ENCODE measurements at places on chromosomes 16 and 17.

GRCh38 chr17:77306048-77306789 is 165.4 kb downstream of the SEC14L1 start:
- no peak for DNase-seq

DNA sequence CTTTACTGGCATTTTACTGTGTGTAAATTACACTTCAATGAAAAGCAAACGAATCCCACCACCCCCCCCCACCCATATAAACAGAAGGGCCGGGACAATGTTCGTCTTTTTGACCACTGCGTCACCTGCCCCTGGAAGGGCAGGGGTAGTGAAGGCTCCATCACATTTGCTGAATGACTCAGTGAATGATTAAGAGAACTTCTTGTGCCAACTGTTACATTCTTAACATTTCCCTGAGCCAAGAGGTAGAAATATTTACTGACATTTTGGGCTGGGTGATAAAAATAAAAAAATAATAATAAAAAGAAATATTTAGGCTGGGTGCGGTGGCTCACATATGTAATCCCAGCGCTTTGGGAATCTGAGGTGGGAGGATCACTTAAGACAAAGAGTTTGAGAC is 24.1 kb downstream of the C16orf96 start:
- no peak for DNase-seq

DNA sequence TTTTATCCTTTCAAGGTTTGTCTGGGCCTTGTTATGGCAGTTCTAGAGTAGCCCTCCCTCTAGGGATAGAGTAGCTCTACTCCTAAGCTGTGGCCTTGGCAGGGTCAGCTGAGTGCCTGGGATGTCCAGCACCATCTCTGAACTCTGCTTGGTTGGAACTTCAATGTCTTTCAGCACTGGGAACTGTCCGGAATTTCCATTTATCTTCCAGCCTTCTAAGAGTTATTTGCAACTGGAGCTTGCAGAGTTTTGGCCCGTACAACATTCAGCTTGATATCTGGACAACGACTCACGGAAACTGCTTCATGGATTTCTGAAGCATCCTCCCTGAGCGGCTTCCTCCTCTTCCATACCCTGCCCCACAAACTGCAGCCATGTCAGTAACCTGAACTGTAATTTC is 22.9 kb downstream of the MMD start:
- DNase-seq, result no peak

DNA sequence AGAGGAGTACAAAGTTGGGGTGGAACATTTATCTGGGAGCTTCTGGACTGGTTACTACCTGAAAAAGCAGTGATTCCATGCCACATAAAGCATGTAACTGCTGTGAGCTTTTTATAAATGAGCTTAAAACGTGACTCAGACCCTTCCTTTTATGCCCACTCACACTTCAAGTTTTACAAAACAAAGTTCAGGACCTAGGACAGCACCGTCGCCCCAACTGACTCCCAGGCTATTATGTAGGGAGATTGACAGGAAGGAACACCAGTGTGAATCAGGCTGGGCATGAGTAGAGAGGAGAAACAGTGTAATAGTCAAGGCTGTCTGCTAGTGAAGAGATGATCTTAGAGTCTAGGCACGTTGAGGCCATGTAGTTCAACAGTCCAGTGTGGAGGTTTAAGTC is 91.6 kb upstream of the DNAH9 start:
- DNase-seq, result no peak

DNA sequence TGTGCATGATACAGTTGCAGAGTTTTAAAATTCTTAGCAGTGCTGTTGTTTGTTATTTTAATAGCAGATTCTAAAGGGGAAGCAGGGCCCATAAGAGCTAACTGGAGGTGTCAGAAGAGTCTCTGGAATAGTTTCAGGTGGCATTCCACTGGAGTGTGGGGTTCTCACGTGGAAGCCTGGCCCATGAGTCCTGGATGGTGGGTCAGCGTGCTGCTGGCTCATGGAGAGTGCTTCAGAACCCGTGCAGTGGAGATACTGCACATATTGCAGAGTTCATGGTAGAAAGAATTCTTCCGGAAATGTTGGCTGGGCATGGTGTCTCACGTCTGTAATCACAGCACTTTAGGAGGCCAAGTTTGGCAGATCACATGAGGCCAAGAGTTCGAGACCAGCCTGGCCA is 43.9 kb downstream of the B9D1 start:
- DNase-seq, result no peak

DNA sequence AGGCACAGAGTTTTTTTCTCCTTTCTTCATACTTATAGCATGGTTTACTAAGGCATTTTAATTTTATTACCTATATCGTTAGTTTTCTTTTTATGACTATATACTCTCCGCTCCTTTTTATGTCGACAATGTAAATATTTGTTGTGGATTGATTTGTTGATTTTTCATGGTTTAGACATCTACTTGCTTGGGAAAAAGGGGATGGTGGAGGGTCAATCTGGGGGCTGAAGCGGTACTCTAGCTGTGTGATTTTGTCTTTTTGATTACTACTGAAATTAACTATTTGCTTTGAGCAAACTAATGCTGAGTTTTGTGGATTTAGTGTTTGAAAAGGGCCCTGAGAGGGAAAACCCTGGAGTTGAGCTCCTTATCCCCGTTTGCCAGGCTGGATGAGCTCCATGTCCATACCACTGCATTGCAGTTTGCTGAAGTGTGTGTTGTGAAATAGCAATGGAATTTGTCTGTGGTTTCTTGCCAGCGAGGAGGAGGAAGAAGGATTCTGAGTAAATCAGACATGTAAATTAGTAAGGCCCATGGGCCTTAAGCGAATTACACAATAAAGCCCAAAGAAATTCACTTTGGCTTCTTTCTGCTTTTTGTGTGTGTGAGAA is 72.0 kb downstream of the FTO start:
- DNase-seq, result no peak

DNA sequence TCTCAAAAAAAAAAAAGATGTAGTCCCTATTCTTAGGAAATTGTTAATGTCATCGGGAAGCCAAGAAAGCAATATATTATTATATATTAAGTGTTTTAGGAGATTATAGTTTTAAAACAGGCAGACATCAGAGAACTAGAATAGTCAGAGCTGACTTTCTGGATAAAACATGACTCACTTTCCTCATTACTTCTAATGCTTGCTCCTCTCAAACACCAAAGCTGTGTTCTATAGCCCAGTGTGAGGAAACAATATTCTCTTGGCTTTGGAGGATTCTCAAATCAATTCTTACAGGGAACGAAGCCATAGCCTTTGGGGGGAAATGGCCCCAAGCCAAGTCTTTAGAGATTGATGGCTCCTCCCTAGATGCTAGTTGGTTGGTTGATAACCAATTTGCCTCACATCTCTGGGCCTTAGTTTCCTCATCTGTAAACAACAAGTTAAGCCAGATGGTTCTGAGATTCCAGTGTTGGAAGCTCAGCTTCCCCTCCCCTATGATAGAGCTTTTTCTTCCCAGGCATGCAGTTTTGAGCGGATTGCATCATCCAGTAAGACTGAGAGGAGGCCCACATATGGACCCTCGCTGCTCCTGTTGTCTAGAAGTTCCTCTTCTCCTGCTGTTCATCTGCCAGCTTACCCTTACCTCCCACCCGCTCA is 12.4 kb downstream of the NMT1 start:
- DNase-seq, result no peak

GRCh38 chr16:57762365-57763040 is 26.9 kb downstream of the KATNB1 start:
- DNase-seq, result no peak

DNA sequence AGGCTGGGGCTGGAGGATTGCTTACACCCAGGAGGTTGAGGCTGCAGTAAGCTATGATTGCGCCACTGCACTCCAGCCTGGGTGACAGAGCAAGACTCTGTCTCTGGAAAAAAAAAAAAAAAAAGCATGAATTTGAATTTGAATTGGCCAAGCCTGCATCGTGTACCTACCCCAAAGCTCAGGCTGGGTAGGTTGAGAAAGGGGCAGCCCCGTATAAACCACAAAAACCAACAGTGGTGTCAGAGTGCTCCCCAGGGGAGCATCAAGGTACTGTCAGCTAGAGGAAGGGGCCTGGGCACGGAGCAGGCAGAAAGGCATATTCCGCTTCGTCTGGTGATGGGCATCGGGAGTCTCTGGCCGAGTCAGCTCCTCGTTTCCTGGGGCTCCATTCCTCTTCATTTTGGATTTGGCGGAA is 40.9 kb downstream of the RAP1GAP2 start:
- peak; percentile 31 for DNase-seq

- no peak for DNase-seq
Measured at GRCh38 chr16:66131156-66131807, 235.2 kb upstream of the CDH5 start.

GRCh38 chr17:53353919-53354351 is 468.8 kb upstream of the KIF2B start:
- no peak for DNase-seq

DNA sequence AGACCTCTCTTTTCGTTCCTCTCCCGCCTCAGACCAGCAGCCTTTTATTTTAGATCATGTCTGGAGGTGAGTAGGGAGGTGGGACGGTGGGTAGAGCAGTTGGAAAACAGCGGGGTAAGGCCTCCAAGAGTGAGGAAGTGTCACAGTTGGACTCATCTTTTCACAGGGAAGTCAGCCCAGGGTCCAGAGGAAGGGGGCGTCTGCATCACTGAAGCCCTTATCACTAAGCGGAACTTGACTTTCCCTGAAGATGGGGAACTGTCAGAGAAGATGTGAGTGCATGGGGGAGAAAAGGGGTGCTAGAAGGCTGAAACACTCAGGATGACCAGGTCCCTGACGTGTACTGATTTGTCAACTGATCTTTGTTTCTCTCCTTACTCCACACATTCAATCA is 461 bp downstream of the LRRC46 start:
- DNase-seq, result no peak

- DNase-seq, result no peak
Measured at GRCh38 chr16:23365602-23366240, 63.6 kb downstream of the SCNN1B start.

- no peak for DNase-seq
Measured at GRCh38 chr16:71721066-71721740, 3.3 kb downstream of the PHLPP2 start.

DNA sequence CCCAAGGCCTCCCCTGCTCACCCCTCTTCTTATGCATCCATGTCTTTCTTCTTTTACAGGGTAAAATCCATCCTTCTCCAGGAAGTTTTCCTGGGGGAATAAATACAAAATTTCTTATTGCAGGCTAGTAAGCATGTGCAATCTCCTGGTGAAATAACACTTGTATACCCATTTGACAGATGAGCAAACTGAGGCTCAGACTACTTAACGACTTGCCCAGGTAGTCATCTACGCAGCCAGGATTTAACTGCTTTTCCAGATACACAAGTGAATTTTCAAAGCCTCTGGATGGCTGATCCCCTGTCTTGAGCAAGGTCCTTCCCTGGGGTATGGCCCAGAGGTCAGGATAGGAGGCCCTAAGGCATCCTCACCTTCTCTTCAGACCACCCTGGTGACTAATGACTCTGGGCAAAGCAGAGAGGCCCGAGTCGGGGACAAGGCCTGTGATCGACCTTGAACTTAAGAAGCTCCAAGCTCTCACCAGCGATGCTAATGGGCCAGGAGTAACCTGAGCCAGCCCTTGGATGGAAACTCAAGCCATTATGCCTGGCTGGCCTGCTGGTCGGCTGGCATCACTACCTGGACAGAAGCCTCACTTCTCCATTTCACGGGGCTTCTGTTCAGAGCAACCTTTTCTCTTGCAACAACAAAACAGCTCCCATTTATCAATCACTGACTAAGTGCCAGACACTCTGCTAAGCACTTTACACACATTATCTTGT is 33.1 kb downstream of the ZNF423 start:
- no peak for DNase-seq

- no peak for DNase-seq
Measured at GRCh38 chr16:27795992-27796614, 246.2 kb downstream of the KATNIP start.

DNA sequence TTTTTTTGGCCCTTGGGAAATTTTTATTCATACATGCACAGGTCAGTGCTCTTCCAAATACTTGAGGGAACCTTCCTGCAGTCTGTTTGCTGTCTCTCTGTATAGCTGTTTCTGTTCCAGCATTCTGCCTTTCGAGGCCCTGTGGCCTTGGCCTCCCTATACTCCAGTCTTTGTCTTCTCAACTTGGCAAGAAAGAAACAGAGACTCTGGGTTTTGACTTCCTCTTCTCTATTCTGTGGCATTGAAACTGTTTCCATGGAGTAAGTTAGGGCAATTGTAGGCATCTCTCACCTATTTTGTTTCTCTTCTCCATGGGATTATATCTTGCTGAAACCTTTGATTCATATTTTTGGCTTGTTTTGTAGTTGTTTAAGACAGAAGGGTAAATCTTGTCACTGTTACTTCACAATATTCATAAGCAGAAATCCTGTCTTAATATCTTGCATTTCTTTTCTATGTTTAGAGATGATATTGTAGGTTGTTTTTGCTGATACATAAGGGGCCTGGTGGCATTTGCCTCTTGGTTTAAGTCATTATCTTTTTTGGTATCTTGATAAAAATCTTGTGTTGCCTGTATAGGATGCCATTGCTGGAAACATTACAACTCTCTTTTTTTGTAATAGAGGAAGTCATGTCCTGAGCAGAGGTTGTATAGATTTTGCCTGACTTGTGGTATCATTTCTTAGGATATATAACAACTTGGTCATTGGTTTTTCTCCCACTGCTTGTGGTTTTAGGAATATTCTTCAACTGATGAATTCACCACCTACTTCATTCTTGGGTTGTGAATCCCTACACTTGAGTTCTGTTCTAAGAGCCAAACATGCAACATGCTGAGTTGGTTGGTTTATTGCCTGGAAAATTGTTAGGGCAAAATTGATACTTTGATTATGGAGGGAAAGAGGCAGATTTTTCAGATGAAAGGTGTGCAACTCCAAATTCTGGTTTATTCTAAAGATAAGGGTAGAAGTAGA is 168.6 kb downstream of the FTO start:
- no peak for DNase-seq

- no peak for DNase-seq
Measured at GRCh38 chr17:6524520-6524919, 31.8 kb downstream of the PITPNM3 start.

- DNase-seq, result peak; percentile 79
Measured at GRCh38 chr17:67376737-67377487, at the start of gene PITPNC1. Gene PITPNC1, plus strand, starts transcription at chr17:67377281.

All from activated effector memory CD4-positive, alpha-beta T cell treated with Interleukin-2 at 50 U/mL for 16 hours (primary cell).